ENCODE measurements at places on chromosomes 1 and 21. TPM values are rescaled to one million over a fixed set of nuclear protein-coding genes. Genes with fewer than 3 reads are reported as not detected.

The FAM167B gene
- under 0.01 TPM for total RNA-seq

The TEDDM1 gene
- total RNA-seq: not detected

The CAMK2N1 gene
- total RNA-seq: not detected

The SYT2 gene
- total RNA-seq: not detected

The RNF220 gene
- 158 TPM for total RNA-seq

The ARHGAP29 gene
- total RNA-seq: 0.27 TPM

The TOR3A gene
- total RNA-seq: 38.2 TPM

- DNase-seq: no peak
These were observed 279.8 kb downstream of the PBX1 start for GRCh38 chr1:164838786-164839185.

- no peak for DNase-seq
These were observed 9.2 kb downstream of the UAP1 start for GRCh38 chr1:162570718-162571117.

GRCh38 chr1:186659890-186660341, 20.3 kb downstream of the PTGS2 start:
- no peak for DNase-seq

GRCh38 chr1:89990976-89991831, 3.7 kb upstream of the ZNF326 start:
- no peak for DNase-seq

- no peak for DNase-seq
These were observed 20.6 kb downstream of the XKR8 start for GRCh38 chr1:27980216-27980845.

All from hematopoietic multipotent progenitor cell (in vitro differentiated cells).